CD4-positive, alpha-beta T cell treated with Interleukin-17A for 1 hour (primary cell): ENCODE measurements at places on chromosomes 12 and 14.

DNA sequence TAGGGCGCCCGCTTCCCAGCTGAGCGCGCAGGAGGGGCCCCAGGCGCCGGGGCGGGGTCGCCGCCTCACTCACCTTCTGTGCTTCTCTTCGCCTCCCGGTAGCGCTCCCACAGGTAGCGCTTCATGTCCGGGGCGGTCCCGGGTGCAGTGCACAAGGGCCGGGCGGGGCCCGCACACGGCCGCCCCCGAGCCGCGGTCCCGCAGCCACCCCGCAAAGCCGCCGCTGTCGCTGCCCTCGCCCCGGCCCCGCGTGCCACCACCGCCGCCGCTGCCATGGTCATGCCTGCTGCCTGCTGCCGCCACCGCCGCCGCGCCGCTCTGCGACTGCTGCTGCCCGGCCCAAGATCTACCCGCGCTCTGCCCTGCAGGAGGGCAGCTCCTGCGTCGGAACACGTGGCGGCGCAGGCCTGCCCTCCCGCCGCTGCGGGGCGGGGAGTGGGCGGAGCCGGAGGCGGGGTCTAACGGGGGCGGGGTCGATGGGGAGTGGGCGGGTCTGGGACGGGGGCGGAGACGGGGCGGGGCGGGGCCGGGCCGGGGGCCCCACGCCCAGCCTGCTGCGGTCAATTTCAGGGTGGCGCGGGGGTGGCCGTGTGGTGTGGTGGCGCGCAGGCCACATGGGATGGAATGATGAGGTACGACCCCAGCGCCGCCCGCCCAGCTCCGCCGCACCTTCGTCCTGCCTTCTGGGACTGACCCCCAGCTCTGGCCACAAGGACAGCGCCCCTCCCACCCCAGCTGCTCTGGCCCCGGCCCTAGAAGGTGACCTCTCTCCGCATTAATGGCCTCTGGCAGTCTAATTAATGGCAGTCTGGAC is at the start of gene NT5DC3:
TSS of gene NT5DC3 (minus strand) at position 359 of the 814 bp plus-strand sequence. CDS start at position 281, 78 bp downstream.
- DNase-seq, result peak; percentile 86

- DNase-seq, result no peak
Observed at GRCh38 chr12:51687177-51687576, 96.1 kb downstream of the SCN8A start.

- no peak for DNase-seq
Observed at GRCh38 chr14:37599507-37600368, 4.3 kb downstream of the TTC6 start.

- peak; percentile 49 for DNase-seq
Observed at GRCh38 chr12:110937104-110937641, 16.8 kb upstream of the MYL2 start.

DNA sequence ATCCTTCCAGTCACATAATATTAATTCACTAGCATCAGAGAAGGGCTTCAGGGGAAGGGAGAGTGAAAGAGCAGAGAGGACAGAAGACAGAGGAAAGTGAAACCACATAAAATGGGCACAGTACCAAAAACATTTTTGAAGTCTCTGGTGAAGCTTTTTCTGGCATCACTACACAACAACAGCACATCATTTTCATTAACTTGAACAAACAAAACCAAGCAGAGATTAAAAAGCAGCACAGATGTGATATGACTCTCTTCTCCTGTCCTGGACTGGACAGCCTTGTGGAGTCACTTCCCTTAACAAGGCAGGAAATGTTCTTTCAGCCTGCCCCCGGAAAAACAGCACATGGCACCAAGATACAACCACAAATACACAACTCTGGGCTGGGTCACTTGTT is 112.0 kb downstream of the TSPAN8 start:
- no peak for DNase-seq

DNA sequence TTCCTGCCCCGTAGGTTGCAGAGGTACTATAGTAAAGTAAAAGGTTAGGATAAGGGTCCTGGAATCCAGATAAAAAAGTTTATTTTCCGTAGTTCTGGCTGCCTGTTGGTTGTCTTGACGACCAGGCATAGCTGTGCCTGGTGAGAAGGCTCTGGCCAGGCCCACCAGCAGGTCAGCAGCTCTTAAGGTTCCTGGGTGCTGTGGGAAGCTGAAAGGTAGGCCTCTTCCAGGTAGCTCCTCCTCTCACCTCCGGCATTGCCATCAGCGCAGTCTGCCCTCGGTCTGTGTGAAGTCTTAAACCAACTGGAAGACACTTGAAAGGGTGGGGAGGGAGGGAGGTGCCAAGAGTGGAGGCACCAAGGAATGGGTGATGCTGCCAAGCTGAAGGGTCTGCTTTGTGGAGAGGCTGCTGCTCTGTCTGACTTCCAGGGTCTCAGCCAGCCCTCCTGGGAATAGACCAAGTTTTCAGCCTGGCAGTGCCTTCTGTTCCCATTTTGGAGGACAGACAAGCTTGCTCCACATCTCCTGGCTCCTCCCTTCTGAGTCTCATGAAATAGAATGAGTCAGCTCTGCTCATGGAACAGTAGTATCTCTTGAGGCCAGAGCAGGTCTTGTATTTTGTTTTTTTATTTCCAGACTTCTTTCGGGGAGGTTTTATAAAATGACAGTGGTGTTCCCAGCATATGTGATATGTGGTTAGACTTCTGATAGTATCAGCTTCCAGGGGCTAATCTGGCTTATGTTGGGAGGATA is 5.2 kb upstream of the ACADS start:
- no peak for DNase-seq

GRCh38 chr14:95431199-95432143 is 85.0 kb downstream of the SYNE3 start:
- DNase-seq, result peak; percentile 11

DNA sequence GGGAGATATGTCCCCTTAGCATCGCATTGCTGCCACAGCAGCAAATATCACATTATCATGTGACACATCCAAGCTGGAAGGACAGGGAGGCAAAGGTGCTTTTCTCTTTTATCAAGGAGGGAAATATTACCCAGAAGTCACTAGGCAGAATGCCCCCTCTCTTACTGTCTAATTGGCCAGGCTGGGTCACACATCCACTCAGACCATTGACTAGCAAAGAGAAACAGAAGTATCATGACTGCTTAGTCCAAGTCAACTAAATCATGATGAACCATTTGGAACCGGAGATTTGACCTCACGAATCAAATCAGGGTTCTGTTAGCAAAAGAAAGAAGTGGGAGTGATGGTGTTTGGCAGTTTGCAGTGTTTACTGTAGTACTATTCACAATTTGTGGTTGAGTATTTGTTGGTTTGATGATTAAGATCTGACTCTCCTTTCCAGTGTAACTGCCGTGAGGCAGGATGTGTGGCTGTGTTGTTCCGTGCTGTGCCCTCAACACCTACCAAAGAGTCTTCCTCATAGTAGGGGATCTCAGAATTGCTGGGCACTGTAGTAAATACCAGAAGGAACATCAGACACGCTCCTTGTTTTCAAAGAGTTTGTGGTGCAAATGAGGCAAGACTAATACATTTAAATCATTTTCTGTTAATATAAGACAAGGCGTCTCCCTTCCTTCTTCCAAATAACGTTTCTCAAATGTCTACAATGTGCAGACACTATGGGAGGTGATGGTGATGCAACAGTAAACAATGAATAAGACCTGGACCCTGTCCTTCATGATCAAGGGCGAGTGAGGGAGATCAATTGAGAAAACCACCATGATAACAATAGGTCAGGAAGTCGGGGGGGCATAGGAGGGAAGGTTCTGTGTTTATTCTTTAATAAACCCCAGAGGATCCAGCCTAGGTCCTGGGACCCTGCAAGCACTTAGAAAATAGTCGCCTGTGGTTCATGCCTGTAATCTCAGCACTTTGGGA is 194.4 kb upstream of the CRY1 start:
- peak; percentile 2 for DNase-seq

- DNase-seq, result no peak
Observed at GRCh38 chr14:46230540-46230939, 421.0 kb downstream of the RPL10L start.

DNA sequence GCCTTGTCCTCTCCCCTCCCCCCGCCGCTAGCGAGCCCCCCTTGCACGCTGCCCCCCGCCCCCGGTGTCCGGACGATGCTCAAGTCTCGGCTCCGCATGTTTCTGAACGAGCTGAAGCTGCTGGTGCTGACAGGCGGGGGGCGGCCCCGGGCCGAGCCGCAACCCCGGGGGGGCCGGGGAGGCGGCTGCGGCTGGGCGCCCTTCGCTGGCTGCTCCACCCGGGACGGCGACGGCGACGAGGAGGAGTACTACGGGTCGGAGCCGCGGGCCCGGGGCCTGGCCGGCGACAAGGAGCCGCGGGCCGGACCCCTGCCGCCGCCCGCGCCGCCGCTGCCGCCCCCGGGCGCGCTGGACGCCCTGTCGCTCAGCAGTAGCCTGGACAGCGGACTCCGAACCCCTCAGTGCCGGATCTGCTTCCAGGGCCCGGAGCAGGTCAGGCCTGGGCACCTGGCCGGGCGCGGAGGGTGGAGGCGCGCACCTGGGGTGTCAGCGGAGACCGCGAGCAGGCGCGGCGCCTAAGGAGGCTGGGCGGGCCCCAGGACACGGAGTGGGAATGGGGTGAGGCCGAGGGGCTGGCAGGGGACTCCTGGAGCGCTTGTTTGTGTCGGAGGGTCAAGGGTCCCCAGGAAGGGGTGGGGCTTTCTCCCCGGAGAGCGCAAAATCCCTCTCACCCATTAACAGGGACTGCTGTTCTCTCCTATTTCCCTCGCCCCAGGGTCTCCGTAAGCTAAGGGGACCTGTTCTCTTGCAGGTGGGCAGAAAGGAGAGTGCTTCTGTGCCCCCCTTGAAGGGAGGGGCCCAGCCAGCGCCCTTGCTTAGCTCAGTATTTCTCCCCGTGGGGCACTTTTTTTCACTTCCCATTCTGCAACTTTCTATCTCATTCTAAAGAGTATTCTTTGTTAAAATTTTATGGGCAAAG is 810 bp downstream of the MARCHF9 start:
- DNase-seq, result peak; percentile 51

GRCh38 chr14:67589204-67589770 is 10.8 kb downstream of the PIGH start:
- DNase-seq, result no peak

GRCh38 chr14:54894995-54895394 is 7.6 kb downstream of the GCH1 start:
- DNase-seq, result no peak

- no peak for DNase-seq
Observed at GRCh38 chr14:22848351-22849164, 12.2 kb downstream of the MMP14 start.

DNA sequence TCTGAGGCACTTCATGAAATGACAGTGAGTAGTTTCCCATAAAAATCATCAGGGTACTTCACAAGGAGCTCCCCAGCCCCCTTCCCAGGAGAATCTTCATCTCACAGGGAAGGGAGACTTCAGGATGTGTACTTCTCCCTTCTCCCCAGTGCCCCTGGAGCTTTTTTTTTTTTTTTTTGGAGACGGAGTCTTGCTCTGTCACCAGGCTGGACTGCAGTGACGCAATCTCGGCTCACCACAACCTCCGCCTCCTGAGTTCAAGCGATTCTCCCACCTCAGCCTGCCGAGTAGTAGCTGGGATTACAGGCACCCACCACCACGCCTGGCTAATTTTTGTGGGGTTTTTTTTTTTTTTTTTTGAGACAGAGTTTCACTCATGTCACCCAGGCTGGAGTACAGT is 10.4 kb downstream of the ITPK1 start:
- no peak for DNase-seq

DNA sequence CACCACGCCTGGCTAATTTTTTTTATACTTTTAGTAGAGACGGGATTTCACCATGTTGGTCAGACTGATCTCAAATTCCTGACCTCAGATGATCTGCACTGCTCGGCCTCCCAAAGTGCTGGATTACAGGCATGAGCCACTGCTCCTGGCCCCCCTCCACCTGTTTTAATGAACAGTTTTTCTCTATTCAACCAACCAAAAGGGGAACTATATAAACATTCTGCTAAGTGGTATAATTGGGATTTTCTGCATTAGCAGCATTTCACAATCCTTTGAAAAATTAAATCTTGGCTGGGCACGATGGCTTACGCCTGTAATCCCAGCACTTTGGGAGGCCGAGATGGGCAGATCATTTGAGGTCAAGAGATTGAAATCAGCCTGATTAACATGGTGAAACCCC is 44.8 kb downstream of the KNTC1 start:
- no peak for DNase-seq

DNA sequence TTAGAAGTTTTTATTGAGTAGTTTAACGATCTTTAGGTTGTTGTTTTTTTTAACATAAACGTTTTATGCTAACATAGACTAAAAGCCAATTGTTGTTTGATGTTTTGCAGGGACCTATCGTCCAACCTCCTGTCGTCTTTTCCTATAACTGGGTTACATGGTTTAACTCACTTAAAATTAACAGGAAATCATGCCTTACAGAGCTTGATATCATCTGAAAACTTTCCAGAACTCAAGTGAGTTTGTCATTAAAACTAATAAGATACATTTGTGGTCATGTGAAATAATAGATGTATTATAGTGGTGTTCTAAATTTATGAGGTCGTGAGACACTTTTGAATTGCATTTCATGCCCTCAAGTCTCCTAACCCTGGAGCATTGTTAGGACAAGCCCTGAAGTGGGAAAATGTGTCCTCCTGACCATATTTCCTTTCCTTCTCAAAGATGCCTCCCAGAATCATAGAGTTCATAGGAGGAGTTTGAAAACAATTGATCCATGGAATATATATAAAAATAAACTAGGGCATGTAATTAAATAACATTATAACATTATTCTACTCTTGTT is 84.9 kb downstream of the ZFC3H1 start:
- DNase-seq, result no peak

DNA sequence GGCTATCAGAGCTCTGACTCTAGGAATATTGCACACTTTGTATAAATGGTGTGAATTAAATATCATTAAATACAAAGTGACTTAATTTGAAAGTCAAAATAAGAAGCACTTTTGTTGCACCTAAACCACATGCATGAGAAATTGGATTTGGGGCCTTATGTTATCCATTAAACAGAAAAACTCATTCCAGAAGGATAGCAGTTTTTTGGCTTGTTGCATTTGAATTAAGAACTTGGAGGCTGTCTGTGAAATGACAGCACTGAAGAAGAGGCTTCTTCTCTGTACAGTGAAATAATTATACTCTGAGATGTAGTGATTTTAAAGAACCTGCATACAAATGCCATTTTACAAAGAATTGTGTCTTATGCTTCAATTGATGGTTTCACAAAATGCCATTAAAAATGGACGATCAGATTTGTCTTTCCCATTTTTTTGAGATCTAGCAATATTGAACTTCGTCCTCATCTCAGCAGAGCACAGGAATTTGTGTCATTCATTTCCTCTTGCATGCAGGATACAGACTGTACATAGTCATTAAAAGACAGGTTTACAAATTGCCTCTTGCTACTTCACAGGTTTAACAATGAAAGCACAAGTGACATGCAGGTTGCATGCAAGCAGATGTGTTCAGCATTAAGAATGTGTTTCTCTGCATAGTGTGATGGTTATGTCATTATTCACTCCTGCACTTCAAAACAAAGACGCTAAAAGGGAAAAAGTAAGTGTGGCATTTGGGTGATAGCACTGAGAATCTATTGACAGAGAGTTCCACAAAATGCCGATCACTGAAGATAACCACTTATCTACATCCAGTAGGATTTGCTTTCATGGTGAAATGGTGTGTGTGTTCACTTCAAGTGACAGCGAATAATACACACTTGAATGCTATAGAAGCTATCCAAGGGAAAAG is 35.9 kb upstream of the PYGL start:
- no peak for DNase-seq

GRCh38 chr14:22887990-22888378 is 5.0 kb downstream of the REM2 start:
- DNase-seq, result peak; percentile 23
